ENCODE measurements at places on chromosomes 12 and 14.

GRCh38 chr14:87306409-87307168, 686.4 kb downstream of the GALC start:
- no peak for DNase-seq

- DNase-seq: no peak
Observed at GRCh38 chr12:6582196-6582595, 14.1 kb upstream of the NOP2 start.

GRCh38 chr12:54385251-54385914, 850 bp upstream of the ZNF385A start:
- no peak for DNase-seq

GRCh38 chr14:84819528-84819927, 710.4 kb upstream of the FLRT2 start:
- DNase-seq: no peak

- DNase-seq: no peak
Observed at GRCh38 chr12:18837025-18837424, 99.1 kb downstream of the CAPZA3 start.

GRCh38 chr14:92960706-92961566, 38.0 kb downstream of the CHGA start:
- peak; percentile 30 for DNase-seq

DNA sequence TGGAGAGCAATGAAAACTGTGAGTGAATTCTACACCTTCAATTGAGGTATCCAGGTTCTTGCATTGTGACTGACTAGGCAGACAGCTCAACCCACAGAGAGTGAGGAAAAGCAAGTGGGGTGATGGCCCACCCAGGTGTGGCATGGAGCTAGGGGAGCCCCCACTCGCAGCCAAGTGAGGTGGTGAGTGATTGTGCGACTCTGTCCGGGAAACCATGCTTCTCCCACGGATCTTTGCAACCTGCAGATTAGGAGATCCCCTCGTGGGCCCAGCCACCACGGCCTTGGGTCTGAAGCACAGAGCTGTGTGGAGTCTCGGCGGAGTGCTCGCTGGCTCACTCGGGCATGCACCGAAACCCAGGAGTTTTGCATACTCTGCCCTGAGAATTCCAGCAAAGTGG, 120.1 kb downstream of the ALG10 start:
- DNase-seq: no peak

GRCh38 chr14:68199554-68200151, 380.1 kb downstream of the RAD51B start:
- no peak for DNase-seq

- DNase-seq: no peak
Observed at GRCh38 chr12:107731366-107731765, 29.6 kb downstream of the PRDM4 start.

- DNase-seq: no peak
Observed at GRCh38 chr14:38143170-38143569, 64.5 kb upstream of the SSTR1 start.

- DNase-seq: no peak
Observed at GRCh38 chr14:56002876-56003625, 115.2 kb upstream of the PELI2 start.

GRCh38 chr12:75270157-75270556, 60.0 kb downstream of the CAPS2 start:
- DNase-seq: no peak

GRCh38 chr14:89616852-89617341, 199.9 kb upstream of the FOXN3 start:
- no peak for DNase-seq

DNA sequence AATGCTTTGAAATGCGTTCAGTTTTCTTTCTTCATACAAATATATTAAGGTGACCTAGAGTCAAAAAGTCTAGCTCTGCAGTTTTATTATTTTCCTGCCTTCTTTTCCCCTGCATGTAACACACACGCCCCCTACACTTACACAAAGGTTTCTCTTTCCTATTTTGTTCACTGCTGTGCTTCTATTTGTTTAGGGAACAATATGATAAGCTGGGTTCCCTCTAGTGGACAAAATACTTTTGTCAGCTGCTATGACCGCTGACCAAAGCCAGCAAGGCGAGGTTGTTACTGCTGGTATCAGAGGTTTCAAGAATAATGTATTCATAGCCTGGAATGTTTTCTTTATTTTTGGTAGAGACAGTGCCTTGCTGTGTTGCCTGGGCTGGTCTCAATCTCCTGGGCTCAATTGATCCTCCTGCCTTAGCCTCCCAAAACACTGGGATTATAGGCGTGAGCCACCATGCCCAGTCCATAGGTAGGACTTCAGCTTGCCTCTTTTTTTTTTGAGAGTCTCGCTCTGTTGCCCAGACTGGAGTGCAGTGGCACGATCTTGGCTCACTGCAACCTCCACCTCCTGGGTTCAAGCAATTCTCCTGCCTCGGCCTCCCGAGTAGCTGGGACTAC, 33.4 kb downstream of the FNTB start:
- DNase-seq: no peak

All from NCI-H2081 treated with DMSO at 0.1 percent for 48 hours (cell line).